ENCODE measurements at places on chromosomes 5 and 9.

- DNase-seq, result no peak
Observed at GRCh38 chr9:83701769-83702168, 6.0 kb downstream of the UBQLN1 start.

DNA sequence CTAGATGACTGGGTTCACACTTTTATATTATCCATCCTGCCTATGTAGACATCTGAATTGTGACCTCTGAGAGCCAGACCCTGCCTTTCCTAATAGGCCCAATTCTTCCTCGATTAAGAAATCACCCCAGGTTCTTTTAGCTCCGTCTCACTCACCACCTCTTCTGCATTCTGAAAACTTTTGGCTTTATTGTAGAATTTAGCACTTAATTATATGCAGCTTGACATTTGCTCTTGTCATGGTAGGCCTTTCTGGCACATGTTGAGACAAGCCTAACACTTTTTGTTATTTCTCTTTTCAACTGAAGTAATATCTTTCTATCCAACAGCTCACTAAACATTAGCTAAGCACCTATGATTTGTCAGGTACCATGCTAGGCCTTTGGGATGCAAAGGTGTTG, 163.3 kb downstream of the INSYN2B start:
- no peak for DNase-seq

- DNase-seq, result no peak
Observed at GRCh38 chr5:145915970-145916638, 20.3 kb upstream of the SH3RF2 start.

GRCh38 chr9:130672466-130672865, 8.1 kb downstream of the PRDM12 start:
- DNase-seq, result no peak

DNA sequence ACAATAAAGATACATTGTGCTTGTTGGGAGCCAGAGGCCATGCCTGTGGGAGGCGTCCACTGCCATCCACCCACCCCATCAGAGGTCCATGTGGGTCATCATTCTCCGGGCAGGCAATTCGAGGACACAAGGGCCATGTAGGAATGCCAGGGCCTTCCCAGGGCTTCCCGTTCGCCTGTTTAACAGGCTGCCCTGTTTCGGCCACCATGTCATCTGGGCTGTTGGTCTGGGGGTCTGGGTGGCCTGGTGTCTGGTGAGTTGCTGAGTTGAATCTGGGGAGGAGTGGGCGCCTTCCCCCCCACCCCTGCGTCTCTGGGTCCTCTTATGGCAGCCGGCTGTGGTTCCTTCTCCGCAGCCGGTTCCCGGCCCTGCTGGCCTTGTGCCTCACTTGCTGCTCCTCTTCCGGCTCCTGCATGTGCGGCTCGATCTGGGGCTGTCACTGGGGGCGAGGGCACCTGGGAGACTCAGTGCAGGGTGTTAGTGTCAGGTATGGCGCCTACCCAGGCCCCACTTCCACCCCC, 117.4 kb downstream of the WNK2 start:
- no peak for DNase-seq

DNA sequence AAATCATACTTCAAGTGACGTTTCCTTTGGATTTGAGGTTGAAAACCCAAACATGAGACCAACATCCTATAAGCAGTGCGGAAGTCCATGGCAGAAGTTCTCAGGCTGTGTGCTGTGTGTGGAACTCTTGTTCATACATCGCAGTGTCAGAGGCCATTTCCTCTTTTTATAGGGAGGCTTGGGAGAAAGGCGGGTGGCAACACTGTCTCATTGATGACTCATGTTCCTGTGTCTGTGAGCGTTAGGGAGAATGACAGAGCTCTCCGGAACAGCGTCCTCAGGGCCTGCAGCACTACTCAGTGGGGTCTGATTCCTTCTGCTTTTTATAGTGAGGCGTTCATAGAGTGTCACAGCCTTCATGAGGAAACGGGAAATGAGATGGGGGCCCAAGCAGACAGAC, 98.8 kb upstream of the BASP1 start:
- DNase-seq, result no peak

- no peak for DNase-seq
Observed at GRCh38 chr5:9483779-9484178, 62.1 kb downstream of the SEMA5A start.

- no peak for DNase-seq
Observed at GRCh38 chr5:64181440-64181839, 15.8 kb downstream of the RNF180 start.

GRCh38 chr5:67536866-67537265, 340.3 kb upstream of the CD180 start:
- DNase-seq, result no peak

- no peak for DNase-seq
Observed at GRCh38 chr9:36208521-36209253, 18.0 kb downstream of the CLTA start.

GRCh38 chr9:32764139-32764538, 19.2 kb upstream of the TMEM215 start:
- DNase-seq, result no peak

DNA sequence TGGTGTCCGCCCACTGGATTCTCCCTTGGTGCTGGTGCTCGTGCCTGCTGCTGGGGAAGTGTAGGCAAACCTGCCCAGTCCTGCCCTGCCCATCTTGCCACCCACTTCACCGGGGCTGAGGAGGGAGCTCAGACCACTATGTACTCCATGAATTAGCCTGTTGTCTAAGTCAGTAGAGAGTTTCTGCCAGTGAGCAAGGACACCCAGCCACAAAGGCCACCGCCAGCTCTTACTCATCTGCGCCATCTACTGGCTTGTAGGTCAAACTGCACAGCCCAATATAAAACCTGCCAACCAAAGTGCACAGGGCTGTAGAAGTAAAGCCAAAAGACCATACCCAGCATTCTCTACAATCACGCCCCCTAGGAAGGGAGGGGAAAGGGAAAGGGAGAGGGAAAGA, 102.3 kb downstream of the GLIS3 start:
- peak; percentile 4 for DNase-seq

DNA sequence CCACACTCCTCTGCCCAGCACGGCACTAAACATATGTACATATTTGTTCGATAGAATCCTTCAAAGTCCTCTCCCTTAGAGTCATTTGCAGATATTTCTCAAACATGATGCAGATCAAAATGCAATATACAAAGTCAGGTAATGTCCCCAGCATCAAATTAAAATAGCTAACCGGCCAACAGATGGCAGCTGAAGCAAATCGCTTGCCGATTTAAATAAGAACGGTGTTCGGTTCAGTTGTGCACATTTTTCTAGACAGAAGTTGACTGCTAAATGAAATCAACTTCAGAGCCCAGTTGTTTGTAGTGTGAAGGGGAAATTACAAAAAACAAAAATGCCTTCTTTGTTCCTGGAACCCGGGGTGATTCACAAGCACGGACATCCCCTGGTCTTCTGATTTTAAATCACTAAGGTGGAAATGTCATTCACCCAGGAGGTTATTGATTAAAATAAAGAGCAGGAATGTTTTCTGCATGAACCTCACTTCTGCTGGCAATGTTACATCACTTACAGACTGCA, 219.2 kb downstream of the EBF1 start:
- no peak for DNase-seq

DNA sequence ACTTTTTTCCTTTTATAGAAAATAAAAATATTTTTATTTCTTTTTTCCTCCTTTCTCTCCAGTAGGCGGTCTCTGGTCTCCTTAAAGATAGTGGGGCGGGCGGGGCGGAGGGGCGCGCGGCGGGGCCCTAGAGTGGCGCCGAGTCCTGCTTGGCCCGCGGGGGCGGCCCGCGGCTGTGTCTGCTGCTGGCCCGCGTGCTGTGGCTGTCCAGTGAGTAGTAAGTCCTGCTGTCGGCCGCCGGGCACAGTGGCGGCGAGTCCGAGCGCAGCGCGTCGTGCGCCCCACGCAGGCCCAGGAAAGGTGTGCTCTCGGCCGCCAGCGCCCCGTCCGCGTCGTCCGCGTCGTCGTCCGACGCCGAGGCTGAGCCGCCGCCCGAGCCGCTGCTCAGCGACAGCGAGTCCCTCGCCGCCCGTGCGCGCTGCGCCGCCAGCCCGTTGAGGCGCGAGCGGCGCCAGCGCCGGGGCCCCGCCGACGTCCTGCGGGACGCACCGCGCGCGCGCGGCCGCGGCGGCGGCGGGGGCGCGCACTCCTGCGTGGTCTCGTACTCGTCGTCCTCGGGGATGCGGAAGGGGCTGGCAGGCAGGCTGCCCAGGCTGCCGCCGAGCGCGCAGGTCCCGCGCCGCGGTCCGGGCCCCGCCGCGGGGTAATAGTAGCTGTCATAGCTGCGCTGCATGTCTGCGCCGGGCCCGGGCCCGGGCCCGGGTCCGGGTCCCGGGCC, 52.3 kb downstream of the PSD2 start:
- DNase-seq, result peak; percentile 79

DNA sequence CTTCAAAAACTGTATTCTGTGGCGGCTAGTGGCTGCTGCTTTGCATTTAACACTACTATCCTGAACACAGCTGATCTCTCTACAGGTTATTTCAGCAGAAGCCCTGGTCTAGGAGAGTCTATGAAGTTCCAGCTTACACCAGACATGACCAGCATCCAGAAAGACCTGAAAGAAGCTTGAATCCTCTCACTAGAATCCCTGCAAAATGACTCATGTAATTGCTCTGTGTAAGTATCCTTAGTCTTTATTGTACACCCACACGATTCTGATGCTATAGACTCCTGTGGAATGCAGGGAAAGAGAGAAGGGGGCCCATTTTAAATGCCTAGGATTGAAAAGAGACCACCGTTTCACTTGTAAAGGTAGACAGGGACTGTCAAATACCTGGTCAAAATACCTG, 859 bp upstream of the GRIA1 start:
- DNase-seq, result no peak

DNA sequence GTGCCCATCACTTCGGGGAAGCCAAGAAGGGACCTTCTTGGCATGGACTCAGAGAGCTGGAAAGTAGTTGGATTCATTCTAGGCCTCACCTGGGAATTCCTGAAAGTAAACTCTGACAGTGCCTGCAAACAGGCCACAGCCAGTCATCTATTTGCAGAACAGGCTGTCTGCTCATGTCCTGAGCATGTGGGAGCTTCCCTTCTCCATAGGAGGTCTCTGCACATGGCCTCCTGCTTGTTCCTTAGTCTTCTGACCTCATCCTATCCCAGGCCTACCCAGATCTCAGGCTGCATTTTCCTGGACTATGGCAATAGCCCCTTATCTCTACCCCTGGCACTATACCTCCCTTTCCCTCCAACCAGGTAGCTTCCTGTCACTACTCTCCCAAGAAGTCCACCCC, 67.2 kb upstream of the FSTL4 start:
- DNase-seq, result no peak

DNA sequence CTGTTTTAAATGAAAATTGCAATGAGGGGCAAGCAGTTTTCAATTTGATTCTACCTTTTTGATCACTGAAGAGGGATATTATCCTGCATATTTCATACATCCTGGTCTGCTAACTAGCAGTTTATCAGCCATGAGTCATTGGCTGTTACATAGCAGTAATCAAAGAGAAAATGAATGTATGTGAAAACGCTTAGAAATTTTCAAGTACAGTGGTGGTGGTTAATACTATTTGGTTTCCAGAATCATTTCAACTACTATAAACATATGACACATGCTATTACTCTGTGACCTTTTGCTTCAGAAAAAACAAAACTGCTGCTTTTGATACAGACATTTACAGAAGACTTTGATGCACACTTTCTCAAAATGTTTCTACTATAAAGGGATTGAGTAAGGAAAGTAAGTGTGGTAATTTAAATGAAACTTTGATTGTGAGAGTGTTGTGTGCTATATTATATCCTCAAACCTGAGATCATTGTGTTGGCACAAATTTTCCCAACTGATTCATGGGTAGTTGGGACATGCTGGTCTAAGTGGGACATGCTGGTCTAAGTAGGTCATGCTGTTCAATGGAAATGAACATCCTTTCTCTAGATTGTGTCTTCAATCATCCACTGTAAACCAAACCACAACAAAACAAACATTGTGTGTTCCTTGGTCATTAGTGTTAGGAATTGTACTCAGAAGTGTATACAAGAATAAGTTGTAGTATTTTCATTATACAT, 5.1 kb downstream of the RNF14 start:
- DNase-seq, result no peak

GRCh38 chr9:18014556-18014955, 435.7 kb downstream of the SH3GL2 start:
- DNase-seq, result no peak

GRCh38 chr9:2119566-2119965, 104.4 kb downstream of the SMARCA2 start:
- no peak for DNase-seq

DNA sequence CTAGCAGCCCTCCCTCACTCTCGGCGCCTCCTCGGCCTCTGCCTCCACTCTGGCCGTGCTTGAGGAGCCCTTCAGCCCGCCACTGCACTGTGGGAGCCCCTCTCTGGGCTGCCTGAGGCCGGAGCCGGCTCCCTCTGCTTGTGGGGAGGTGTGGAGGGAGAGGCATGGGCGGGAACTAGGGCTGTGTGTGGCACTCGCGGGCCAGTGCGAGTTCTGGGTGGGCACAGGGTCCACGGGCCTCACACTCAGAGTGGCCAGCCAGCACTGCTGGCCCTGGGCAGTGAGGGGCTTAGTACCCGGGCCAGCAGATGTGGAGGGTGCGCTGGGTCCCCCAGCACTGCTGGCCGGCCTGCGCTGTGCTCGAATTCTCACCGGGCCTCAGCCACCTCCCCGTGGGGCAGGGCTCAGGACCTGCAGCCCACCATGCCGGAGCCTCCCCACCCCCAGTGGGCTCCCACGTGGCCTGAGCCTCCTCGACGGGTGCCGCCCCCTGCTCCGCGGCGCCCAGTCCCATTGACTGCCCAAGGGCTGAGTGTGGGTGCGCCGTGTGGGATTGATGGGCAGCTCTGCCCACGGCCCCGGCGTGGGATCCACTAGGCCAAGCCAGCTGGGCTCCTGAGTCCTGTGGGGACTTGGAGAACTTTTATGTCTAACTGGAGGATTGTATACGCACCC, 30.4 kb upstream of the FCHO2 start:
- no peak for DNase-seq

- no peak for DNase-seq
Observed at GRCh38 chr9:131277287-131277909, 1.1 kb upstream of the FAM78A start.

GRCh38 chr9:95912773-95913172, 37.3 kb downstream of the ERCC6L2 start:
- no peak for DNase-seq

DNA sequence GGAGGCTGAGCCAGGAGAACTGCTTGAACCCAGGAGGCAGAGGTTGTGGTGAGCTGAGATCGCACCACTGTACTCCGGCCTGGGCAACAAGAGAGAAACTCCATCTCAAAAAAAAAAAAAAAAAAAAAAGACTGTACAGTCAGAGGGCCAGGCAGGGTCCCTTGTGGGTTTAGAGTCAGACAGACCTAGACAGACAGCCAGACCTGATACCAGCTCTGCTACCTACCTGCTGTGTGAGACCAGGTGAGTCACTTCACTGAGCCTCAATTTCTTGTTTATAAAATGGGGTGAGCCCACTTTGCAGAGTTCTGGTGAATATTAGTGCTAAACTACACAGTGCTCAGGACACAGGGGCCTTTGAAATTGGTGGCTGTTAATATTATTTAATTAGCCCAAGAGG, 19.7 kb downstream of the TRIM14 start:
- no peak for DNase-seq

GRCh38 chr5:15483351-15484097, 16.5 kb upstream of the FBXL7 start:
- no peak for DNase-seq

All from hematopoietic multipotent progenitor cell (in vitro differentiated cells).